H1 (cell line): ENCODE measurements at places on chromosomes 2 and 18.

GRCh38 chr2:241859436-241860183, 916 bp upstream of the PDCD1 start:
- no peaks in the 10 kb centered on the region; the same call in 1 of the 2 replicates for H3K36me3 ChIP-seq
- H3K4me1 ChIP-seq, result no peaks in the 10 kb centered on the region
- H3K27me3 ChIP-seq, result peaks cover 4% of the 10 kb centered on the region
- no peak overlapping the region for H3K4me3 ChIP-seq

GRCh38 chr2:144681389-144681788, 161.5 kb upstream of the ZEB2 start:
- DNase-seq, result no peak
- no peak overlapping the region for H3K27ac ChIP-seq
- peaks cover 3% of the 10 kb centered on the region; the same call in 1 of the 2 replicates for H3K4me1 ChIP-seq

- no peaks in the 10 kb centered on the region for H3K36me3 ChIP-seq
- H3K4me1 ChIP-seq, result no peaks in the 10 kb centered on the region
- H3K27me3 ChIP-seq, result no peaks in the 10 kb centered on the region
- no peak overlapping the region for H3K4me3 ChIP-seq
- no peak for DNase-seq
- H3K27ac ChIP-seq, result no peak overlapping the region
These were observed 169.3 kb upstream of the NXPH2 start for GRCh38 chr2:138949517-138949916.

- peaks cover 2% of the 10 kb centered on the region; the same call in 1 of the 2 replicates for H3K4me1 ChIP-seq
- no peak for DNase-seq
- no peak overlapping the region for H3K4me3 ChIP-seq
- H3K27me3 ChIP-seq, result no peaks in the 10 kb centered on the region
- no peaks in the 10 kb centered on the region for H3K36me3 ChIP-seq
These were observed 392.9 kb downstream of the TGIF1 start for GRCh38 chr18:3842844-3843243.

DNA sequence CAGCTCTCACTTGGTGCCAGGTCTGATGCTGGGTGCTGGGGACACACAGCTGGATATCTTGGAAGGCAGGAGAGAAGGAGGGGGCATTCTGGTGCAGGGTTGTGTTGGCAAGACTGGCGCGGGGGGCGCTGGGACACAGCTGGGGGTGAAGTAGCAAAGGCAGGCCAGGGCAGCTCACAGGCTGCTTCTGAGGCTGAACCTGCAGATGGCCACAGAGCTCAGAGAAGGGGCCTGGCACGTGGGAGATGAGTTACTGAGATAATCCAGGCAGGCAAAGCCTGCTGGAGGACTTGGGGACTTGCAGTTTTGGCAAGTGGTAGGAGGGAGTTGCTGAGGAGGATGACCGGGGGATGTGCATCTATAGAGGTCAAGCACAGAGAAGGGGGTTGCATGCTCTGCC, 16.2 kb upstream of the DGKD start:
- no peak overlapping the region for H3K4me3 ChIP-seq
- no peaks in the 10 kb centered on the region for H3K4me1 ChIP-seq
- no peaks in the 10 kb centered on the region for H3K36me3 ChIP-seq
- no peak overlapping the region for H3K27ac ChIP-seq
- H3K27me3 ChIP-seq, result peaks cover 17% of the 10 kb centered on the region
- no peak for DNase-seq

DNA sequence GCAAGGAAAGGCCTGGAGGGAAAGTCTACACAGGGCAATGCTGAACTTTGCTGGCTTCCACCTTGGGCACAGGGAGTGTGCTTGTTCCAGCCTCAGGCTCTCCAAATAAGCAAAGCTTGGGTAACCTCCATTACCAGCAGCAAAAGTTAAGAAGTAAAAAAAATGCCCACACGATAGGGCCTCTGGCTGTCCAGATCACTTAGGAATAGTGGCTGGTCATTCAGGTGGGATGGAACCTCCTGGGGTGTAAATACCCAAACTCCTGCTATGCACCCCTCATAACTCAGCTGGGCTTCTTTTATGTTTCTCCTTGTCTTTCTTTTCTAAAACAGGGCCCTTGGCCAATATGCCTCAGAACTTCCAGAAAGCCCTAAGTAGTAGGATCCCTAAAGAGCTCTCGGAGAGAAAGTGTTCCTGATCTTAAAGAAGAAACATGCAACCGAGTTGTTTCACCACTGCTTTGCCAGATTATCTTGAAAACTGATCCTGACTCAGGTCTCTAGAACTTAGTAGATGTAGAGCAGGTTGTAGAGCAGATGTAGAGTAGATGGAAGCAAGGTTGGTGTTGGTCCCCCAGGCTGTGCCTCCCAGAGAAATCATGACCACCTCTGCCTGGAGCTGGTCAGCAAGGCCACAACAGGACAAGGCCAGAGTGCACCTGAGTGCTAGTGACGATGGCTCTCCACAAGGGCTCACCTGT, 2.0 kb upstream of the OSR1 start:
- no peak overlapping the region for H3K27ac ChIP-seq
- DNase-seq, result no peak
- peaks cover 9% of the 10 kb centered on the region for H3K4me1 ChIP-seq
- H3K27me3 ChIP-seq, result peaks cover 92% of the 10 kb centered on the region
- no peaks in the 10 kb centered on the region for H3K36me3 ChIP-seq
